Daoy (cell line): ENCODE measurements at places on chromosomes 4 and X. TPM values are rescaled to one million over a fixed set of nuclear protein-coding genes. Genes with fewer than 3 reads are reported as not detected.

DNA sequence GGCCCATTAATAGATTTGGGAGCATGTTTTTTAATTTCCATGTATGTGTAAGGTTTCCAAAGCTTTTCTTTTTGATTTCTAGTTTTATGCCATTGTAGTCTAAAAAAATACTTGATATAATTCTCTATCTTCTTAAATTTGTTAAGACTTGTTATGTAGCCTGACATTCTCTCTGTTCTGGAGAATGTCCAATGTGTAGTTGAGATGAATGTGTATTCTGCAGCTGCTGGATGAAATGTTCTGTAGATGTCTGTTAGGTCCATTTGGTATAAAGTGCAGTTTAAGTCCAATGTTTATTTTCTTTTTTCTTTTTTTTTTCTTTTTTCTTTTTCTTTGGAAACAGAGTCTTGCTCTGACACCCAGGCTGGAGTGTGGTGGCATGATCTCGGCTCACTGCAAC is 378.5 kb upstream of the MAD2L1 start:
- no peak for DNase-seq

DNA sequence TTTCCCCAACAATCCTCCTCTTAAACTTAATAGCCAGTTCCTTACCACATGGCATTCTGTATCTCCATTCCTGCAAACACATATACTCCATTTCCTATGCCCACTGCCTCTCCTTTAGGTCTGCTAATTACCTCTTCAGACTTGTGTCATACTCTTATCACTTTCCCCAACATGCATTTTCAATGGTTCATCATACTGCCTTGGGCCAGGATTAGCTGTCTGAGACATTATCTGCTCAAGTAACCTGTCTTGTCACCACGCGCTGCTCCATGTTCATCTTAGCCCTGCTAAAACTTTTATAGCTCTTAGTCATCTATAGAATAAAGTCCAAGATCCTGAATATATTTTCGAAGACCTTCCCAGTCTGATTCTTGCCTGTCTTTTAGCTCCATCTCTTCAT is 224.1 kb upstream of the GK2 start:
- no peak for DNase-seq

DNA sequence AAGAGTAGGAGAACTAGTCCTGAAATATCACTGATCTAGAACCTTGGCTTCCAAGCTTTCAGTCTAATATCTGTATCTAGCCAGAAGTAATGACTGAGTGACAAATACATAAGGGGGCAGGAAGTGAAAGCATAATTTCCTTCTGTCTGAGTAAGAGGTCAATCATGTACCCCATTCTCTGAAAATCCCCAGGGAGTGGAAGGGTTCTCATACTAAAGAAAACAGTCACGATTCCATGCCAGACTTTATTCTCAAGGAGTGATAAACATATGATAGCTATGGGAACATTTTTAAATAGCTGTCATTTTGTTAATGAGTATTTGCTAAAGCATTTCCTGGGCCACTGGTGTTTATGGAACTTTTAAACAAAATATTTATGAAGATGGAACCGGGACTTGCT is 308.5 kb downstream of the ARHGAP24 start:
- peak; percentile 41 for DNase-seq

LONRF3 gene
- total RNA-seq: 2.2 TPM in 2 replicates

PCDH11X gene
- total RNA-seq: not detected in 2 replicates

GRCh38 chr4:25862411-25863346 is at the start of gene SEL1L3:
TSS of gene SEL1L3 (minus strand) at chr4:25862988. CDS start at chr4:25862836, 152 bp downstream.
- DNase-seq: peak; percentile 55
